Activated CD4-positive, CD25-positive, alpha-beta regulatory T cell treated with anti-CD3 and anti-CD28 coated beads, Interleukin-2, amount 50 U/mL, for 72 hours (primary cell): ENCODE measurements at places on chromosomes 2 and 18.

DNA sequence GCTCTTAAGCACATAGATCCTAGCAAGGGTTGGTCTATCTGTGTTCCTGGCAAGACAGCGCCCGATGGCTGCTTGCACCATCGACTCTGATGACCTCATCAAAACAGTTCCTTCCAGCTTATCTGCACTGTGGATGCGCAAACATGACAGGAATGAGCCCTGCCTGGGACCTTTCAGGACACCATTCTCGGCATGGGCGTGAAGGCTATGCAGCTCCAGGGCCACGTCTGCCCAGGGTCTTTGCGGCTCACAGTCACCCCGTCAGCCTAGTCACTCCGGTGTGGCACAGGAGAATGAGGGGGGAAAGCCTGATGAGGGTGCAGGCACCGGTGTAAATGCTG is 147.8 kb upstream of the TWIST2 start:
- no peak for DNase-seq

GRCh38 chr18:7454429-7454828 is 112.7 kb upstream of the PTPRM start:
- DNase-seq, result no peak

DNA sequence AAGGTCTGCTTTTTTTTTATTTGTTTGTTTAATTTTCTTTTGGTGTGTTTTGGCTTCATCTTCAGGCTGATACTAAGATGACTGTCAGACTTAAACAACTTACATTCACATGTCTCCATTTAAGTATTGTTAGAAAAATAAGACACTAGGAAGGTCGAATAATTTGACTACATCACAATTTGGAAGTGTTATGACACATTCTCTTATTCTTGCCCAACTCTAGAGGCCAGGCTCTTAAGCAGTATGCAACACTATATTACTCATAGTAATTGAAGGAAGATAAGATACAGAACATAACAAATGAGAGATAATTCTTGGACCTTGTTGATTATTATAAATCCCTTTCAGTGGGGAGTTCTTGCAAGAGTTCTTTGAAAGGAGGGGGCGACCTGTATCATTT is 295.3 kb upstream of the COL3A1 start:
- no peak for DNase-seq

GRCh38 chr2:102350137-102350793 is 5.3 kb upstream of the IL18R1 start:
- no peak for DNase-seq

GRCh38 chr2:189560273-189560586 is 20.4 kb downstream of the SLC40A1 start:
- no peak for DNase-seq

- DNase-seq, result no peak
Measured at GRCh38 chr2:227118353-227118752, 45.7 kb downstream of the COL4A4 start.

GRCh38 chr18:32767400-32767799 is 5.4 kb downstream of the KLHL14 start:
- no peak for DNase-seq

- no peak for DNase-seq
Measured at GRCh38 chr2:61557381-61557780, 19.2 kb upstream of the XPO1 start.

DNA sequence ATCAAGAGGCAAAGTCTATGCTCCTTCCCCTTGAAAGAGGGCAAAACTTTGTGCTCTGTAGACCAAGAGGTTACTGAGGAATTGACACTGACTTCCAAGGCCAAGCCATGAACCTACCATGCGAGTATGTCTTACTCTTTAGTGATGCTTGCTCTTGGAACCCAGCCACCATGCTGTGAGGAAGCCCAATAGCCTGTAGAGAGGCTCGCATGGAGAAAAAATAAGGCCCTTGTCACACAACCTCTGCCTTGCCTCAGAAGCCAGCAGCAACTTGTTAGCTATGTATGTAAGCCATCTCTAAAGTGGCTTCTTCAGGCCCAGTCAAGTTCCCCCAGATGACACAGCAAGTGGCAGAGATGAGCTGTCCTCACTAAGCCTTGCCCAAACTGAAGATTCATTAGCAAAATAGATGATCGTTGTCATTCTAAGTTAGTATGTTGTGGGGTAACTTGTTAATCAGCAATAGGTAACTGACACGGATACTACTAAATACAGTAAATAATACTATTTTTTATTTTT is 66.1 kb upstream of the RGPD5 start:
- DNase-seq, result no peak

DNA sequence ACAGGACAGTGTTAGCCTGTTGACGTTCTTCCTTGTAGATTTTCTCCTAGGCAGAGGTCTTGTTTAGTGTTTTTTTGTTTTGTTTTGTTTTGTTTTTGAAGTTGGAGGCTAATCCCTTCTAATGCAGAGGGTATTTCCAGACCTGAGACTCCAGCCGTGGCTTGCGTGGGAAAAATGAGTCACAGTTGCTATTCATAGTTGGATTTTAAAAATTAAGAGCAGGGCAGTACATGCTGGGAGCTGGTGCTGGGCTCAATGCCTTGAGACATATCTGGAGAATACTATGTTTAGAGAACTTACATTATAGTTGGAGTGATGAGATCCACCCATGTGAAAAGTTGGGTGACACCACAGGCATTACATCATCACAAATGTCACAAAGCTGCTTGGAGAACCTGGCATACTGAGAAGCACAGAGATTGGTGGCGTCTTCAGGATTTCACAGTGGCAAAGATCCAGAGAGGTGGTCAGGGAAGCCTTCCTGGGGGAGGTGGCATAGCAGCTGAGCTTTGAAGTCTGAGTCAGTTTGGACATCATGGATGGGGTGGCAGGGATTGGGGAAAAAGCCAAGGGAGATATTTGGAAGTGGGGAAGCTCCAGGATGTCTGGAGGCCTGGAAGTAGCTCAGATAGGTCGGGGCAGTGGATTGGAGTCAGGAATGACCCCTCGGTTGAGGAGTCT is 249.4 kb downstream of the LOXHD1 start:
- DNase-seq, result no peak

DNA sequence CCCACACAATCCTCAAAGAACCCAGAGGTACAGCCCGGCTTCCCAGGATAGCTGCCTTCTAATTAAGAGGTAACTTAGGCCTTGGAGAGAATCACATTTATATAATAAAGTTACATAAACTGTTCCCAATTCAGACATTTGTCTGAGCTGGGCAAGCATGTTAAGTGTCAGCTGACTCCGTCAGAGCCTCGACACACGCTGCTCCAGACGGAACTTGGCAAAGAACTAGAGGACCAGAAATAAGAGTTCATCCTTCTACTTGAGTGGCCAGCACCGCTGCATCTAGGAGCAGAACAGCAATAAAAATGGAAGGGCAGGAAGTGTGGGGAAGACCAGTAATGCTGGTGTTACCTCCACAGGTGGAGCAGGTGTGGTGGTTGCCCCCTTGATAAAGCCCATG is 80.5 kb downstream of the MYO5B start:
- DNase-seq, result no peak

- DNase-seq, result no peak
Measured at GRCh38 chr2:158695305-158695704, 99.8 kb upstream of the DAPL1 start.

DNA sequence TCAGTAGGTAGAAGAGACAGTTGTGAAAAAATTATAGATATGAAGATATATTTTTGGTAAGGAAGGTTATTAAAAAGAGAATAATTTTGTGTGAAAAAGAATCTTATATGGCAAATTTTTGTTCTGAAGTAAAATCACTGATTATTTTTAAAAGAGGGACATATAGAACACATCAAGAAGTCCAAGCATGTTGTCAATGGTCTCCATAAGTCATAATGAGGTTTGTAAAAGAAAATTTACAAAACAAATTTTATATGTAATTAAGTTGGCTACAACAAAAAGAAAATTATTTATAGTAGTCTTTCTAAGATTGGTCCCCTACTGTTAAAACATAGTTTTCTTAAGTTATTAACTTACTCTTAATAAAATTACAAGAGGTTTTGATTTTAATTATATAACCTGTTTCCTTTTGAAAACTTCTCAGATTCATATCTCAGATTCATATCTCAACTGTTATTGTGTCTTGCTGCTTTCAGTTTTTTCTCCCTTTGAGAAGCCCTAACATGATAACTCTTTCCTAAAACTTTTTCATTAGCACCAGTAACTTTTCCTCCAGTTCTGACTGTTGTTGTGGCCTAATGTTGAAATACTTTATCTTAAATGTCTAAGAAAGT is 81.2 kb downstream of the SH3YL1 start:
- DNase-seq, result no peak

DNA sequence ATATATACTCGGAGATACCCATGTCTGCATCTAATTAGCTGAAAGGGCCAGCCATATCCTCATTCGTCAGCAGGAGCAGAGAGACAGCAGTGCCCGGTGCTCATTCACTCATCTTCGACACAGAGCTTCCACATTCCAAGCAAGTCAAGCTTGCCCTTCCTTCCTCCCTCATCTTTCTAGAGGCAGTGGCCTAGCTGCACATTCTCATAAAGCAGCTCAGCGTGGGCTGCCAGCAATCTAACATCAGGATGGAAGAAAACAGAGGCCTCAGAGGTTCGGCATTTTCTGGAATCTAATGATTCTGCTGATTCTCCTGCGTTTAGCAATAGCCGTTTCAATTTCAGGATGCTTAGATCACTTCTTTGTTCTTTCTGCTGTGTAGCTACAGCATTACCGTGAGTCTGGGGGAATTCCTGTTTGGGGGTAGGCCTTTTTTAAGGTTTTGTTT is 68.8 kb downstream of the CLHC1 start:
- no peak for DNase-seq

DNA sequence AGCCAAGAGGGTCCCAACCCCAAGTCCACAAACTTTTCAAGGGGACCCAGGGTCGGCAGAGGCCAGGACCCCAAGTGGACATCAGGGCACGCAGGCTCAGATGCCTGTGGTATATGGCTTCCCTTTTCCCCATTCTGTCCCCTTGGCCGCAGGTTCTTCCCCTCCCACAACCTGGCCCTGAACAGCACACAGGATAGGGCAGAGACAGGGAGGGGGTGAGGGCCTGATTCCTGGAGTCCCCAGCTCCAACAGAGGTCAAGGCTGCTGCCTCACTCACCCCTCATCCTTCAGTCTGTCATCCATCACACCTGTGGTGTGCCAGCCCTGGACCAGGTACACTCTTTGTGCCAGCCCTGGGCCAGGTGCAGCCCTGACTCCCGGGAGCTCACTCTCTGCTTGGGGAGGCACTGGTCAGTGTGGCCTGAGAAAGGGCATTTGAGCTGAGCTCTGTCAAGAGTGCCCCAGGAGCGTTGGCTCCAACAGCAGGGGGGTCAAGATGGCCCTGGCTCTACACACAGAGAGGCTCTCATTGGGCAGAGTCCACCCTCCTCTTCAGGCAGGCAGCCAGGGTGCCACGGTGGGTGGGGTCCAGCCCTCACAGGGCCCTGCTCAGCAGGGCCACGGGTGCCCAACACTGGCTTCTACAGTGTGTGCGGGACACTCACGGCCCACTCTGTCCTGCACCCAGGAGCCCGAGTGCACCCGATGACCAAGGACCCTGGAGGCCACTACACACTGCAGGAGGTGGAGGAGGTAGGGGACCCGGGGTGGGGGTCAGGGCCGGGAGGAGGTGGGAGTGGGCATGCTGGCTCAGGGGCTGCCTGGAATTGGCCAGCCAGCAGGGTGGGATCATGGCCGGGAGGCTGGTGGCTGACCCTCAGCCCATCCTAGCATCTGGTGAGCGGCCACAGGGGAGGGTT is 1.6 kb downstream of the AGXT start:
- no peak for DNase-seq

DNA sequence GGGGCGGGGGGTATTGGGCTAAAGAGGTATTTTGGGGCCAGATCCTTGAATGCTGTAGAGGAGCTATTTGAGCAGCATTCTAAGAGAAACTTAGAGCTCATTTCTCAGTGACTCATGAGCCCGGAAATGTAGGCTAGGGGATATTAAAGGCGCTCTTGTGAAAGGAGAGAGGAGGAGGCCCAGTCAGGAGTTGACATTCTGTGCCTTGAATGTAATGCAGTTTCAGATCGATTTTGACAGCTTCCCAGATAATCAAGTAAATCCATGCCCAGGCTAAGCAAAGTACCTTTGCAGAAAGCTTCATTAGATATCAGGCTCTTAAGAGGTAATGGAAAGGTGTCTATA is 1.5 kb downstream of the CAB39 start:
- no peak for DNase-seq

DNA sequence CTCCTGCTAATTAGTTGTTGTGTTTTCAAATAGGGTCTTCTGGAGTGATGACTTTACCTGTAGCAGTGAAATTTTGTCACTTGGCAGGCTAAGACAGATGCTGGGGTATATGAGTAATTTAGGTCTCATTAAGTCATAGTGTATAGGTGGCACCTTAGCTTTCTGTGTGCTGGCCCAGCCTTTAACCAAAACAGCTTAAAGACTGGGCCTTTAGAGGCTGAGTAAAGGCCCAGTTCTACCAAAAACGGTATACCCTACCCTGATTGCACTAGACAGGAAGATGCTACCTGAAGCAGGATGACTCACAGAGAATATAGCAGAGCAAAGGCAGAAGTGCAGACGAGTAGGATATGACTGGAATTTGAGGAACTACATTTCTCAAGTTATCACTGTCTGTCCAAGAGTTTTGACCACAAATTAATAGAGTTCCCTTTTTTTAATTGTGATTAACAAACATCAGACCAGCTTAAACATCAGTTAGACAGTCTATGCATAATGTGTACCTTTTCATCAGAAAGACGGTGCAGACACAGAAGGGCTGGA is 337.9 kb upstream of the SALL3 start:
- DNase-seq, result no peak

GRCh38 chr2:236293241-236293810 is 29.1 kb upstream of the ASB18 start:
- DNase-seq, result no peak
